ENCODE measurements at places on chromosomes 5 and 9. TPM values are rescaled to one million over a fixed set of nuclear protein-coding genes. Genes with fewer than 3 reads are reported as not detected.

DNA sequence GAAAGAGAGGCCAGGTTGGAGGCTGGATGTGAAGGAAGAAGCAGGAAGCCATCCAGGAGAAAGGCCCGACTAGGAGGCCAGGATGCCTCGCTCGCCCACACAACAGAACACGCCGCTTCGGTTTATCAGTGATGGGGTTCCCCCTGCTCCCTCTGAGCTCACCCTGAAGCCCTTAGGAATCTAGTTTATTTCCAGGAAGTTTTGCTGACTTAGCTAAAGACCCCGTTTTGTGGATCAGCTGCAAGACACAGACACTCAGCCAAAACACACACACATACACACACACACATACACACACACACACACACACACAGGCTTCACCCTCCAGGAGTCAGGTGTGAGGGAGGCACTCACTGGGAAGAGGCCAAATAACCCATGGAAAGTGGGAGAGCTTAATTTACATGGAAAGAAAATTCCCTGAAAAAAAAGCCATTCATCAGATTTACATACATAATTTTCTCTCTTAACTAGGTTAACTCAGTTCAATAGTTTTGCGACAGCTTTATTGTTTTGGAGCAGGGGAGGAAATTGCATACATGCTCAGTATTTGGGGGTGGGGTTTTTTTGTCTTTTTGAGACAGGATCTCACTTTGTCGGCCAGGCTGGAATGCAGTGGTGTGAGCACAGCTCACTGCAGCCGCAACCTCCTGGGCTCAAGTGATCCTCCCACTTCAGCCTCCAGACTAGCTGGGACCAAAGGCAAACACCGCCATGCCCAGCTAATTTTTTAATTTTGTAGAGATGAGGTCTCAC, 92.7 kb upstream of the HAND1 start:
- no peak overlapping the region for H3K4me3 ChIP-seq
- H3K36me3 ChIP-seq: no peaks in the 10 kb centered on the region
- H3K27me3 ChIP-seq: no peaks in the 10 kb centered on the region

- H3K36me3 ChIP-seq: no peaks in the 10 kb centered on the region
- no peak overlapping the region for H3K4me3 ChIP-seq
- H3K4me1 ChIP-seq: no peaks in the 10 kb centered on the region
- H3K27ac ChIP-seq: no peak overlapping the region
These were observed 2.2 kb downstream of the BTNL3 start for GRCh38 chr5:180990882-180991242.

DNA sequence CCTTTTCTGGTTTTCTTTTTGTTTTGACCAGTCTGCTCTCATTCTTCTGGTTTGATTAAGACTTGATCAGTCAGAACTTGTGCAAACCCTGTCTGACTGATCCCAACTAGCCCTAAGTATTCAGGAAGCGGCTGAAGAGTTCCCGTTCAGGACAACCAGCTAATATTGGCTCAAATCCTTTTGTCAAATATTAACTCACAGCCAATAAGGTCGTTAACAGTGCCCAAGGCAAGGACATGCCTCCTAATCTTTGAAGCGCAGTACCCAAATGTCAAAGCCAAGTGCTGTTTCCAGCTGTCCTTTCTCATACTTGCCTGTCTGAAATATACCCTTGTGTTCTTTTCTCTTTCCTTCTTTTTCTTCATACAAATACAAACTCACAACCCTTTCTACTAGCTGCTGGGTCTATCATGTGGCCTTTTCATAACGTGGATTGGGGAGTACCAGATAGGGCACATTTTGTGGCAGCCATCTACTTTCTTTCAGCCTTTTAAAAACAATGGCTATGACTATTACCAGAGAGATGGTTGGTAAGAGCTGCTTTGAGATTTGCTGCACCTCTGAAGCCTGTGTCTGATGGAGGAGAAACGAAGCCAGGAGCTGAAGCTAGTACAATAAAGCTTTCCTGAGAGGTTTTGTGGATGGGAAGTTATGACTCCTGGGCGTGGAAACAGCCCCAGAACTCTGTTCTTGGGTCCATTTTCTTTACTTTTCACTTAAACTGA, 266.4 kb upstream of the ZNF608 start:
- H3K27ac ChIP-seq: no peak overlapping the region
- H3K27me3 ChIP-seq: no peaks in the 10 kb centered on the region
- no peaks in the 10 kb centered on the region for H3K36me3 ChIP-seq
- no peaks in the 10 kb centered on the region for H3K4me1 ChIP-seq
- H3K4me3 ChIP-seq: no peak overlapping the region

DNA sequence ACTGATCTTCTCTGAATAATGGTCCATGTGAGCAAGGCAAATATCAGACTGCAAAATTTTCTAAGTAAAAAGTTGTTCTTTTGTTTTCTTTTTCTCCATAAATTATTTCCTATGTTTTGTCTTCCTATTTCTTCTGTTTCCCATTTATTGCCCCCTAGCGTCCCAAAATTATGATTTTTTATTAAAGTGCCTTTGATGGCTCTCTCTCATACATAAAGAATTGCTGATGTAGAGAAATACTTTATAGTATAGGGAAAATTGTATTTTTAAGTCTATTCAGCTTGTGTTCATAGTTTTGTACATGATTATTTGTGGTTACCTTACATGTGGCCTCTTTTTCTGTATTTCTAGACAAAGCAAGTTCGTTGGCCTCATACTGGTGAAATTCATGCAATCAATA, 1031.2 kb downstream of the EFNA5 start:
- no peaks in the 10 kb centered on the region for H3K36me3 ChIP-seq
- no peaks in the 10 kb centered on the region for H3K4me1 ChIP-seq
- no peak overlapping the region for H3K4me3 ChIP-seq
- no peaks in the 10 kb centered on the region for H3K27me3 ChIP-seq
- no peak for DNase-seq

DNA sequence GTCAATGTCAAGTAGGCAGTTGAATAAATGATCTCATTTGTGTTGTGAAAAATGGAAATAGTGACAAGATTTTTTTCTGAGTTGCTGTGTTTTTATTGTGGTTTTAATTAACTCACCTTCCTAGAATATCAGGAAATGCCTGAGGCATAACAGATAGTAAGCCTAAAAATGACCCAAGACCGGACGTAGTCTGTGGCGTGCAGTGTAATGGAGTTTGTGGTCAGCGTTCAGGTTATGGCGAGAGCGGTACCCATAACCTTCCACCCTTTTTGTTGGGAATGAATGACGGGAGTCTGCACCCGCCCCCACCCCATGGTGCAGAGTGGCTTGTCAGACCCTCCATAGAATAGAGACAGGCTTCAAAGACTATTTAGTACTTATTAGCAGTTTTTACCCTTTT, 119.3 kb downstream of the GALNT10 start:
- no peaks in the 10 kb centered on the region for H3K4me1 ChIP-seq
- no peaks in the 10 kb centered on the region for H3K36me3 ChIP-seq

- H3K36me3 ChIP-seq: no peaks in the 10 kb centered on the region
- no peaks in the 10 kb centered on the region for H3K27me3 ChIP-seq
- DNase-seq: no peak
- H3K27ac ChIP-seq: no peak overlapping the region
- peaks cover 9% of the 10 kb centered on the region for H3K4me1 ChIP-seq
- no peak overlapping the region for H3K4me3 ChIP-seq
These were observed 35.4 kb downstream of the OTULIN start for GRCh38 chr5:14699807-14700400.

SNCB gene
- polyA plus RNA-seq: 0.23 TPM

GRCh38 chr9:133162861-133163503, 732 bp downstream of the GBGT1 start:
- H3K27ac ChIP-seq: peak overlapping the region; percentile 59
- H3K36me3 ChIP-seq: no peaks in the 10 kb centered on the region
- DNase-seq: peak; percentile 67
- H3K27me3 ChIP-seq: no peaks in the 10 kb centered on the region
- peak overlapping the region; percentile 67 for H3K4me3 ChIP-seq

Measured in sigmoid colon (tissue), 7 donors.